ENCODE measurements at places on chromosomes 5 and 9. TPM values are rescaled to one million over a fixed set of nuclear protein-coding genes. Genes with fewer than 3 reads are reported as not detected.

- H3K27me3 ChIP-seq, result no peaks in the 10 kb centered on the region
- peaks cover 46% of the 10 kb centered on the region for H3K4me1 ChIP-seq
- H3K27ac ChIP-seq, result no peak overlapping the region
These were observed 15.8 kb downstream of the TNIP1 start for GRCh38 chr5:151064916-151065499.

Gene C1QTNF3
- 7.8 TPM for total RNA-seq

Gene DNM1
- 7.5 TPM for total RNA-seq

- H3K27ac ChIP-seq, result no peak overlapping the region
- no peak for DNase-seq
- peaks cover 16% of the 10 kb centered on the region for H3K4me1 ChIP-seq
- H3K36me3 ChIP-seq, result no peaks in the 10 kb centered on the region
These were observed 10.9 kb downstream of the SLC36A1 start for GRCh38 chr5:151458314-151458713.

GRCh38 chr5:137734331-137734730 lies 1.6 kb downstream of the KLHL3 start:
- no peak overlapping the region for H3K4me3 ChIP-seq
- H3K4me1 ChIP-seq, result no peaks in the 10 kb centered on the region
- H3K27me3 ChIP-seq, result no peaks in the 10 kb centered on the region
- no peak for DNase-seq
- H3K27ac ChIP-seq, result no peak overlapping the region
- no peaks in the 10 kb centered on the region for H3K36me3 ChIP-seq

Gene SHOC1
- not detected for total RNA-seq

DNA sequence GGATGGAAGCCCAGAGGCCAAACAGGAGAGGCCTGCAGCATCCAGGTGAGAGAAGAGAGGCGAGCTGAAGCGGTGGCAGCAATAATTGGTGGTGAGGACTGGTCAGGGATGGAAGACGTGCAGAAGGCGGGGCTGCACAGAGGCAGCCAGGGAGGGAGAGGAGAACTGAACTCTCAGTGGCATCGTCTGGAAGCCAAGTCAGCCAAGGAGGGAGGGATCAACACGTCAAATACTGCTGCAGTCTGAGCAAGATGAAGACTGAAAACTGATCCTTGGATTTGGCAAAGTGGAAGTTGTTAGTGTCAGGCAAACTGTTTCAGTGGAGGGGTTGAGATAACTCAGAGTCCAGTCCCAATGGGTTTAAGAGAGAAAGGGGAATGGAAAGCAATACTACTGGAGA lies 145.4 kb downstream of the CDK5RAP2 start:
- no peaks in the 10 kb centered on the region for H3K27me3 ChIP-seq
- DNase-seq, result no peak
- no peak overlapping the region for H3K4me3 ChIP-seq
- peaks cover 9% of the 10 kb centered on the region for H3K4me1 ChIP-seq

Gene IRX1
- not detected for total RNA-seq

DNA sequence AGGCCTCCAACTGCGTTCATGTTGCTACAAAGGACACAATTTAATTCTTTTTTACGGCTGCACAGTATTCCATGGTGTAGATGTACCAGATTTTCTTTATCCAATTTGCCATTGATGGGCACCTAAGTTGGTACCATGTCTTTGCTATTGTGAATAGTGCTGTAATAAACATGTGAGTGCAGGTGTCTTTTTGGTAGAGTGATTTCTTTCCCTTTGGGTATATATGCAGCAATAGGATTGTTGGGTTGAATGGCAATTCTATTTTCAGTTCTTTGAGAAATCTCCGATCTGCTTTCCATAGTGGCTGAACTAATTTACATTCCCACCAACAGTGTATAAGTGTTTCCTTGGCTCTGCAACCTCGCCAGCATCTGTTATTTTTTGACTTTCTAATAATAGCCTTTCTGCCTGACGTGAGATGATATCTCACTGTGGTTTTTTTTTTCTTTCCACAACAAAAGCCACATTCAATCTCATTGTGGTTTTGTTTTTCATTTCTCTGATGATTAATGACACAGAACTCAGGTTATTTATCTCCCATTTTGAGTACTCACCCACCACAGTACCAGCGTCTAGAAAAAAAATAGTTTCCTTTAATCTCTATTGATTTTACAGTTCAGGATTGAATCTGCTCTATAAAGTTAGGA lies 21.9 kb downstream of the ARRDC3 start:
- no peaks in the 10 kb centered on the region for H3K36me3 ChIP-seq
- H3K4me1 ChIP-seq, result peaks cover 5% of the 10 kb centered on the region
- no peak overlapping the region for H3K4me3 ChIP-seq
- no peaks in the 10 kb centered on the region for H3K27me3 ChIP-seq

DNA sequence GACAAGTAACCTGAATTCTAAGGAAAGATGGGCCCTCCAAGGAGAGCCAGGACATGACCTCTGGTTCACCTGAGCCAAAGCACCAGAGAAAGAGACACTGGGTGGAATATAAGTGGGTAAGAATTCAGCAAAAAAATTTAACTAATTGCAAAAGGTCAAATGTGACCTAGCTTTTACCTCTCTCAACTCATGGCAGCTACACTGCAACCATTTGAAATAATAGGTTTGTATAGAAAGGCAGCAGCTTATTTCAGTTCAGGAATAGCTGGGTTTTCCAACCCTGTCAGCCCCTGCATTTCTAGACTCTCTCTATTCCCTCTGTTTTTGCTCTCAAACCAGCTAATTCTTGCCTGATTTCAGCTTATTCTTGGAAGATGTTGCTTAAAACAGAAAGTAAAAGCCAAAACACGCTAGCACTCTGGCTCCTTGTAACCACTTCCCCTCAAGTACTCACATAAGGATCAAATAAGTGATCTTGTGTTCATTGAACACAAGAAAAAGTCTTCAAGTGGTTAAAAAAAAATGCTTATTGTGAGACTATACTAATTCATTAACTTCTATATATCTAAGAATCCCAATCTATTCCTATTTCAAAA lies 101.1 kb upstream of the NR4A3 start:
- H3K4me1 ChIP-seq, result no peaks in the 10 kb centered on the region
- peak overlapping the region; percentile 15 for H3K27ac ChIP-seq
- H3K4me3 ChIP-seq, result no peak overlapping the region
- DNase-seq, result no peak

- H3K36me3 ChIP-seq, result no peaks in the 10 kb centered on the region
- no peak overlapping the region for H3K27ac ChIP-seq
- H3K27me3 ChIP-seq, result no peaks in the 10 kb centered on the region
- DNase-seq, result no peak
- no peaks in the 10 kb centered on the region for H3K4me1 ChIP-seq
- H3K4me3 ChIP-seq, result no peak overlapping the region
These were observed 18.4 kb downstream of the BASP1 start for GRCh38 chr5:17235731-17236330.

DNA sequence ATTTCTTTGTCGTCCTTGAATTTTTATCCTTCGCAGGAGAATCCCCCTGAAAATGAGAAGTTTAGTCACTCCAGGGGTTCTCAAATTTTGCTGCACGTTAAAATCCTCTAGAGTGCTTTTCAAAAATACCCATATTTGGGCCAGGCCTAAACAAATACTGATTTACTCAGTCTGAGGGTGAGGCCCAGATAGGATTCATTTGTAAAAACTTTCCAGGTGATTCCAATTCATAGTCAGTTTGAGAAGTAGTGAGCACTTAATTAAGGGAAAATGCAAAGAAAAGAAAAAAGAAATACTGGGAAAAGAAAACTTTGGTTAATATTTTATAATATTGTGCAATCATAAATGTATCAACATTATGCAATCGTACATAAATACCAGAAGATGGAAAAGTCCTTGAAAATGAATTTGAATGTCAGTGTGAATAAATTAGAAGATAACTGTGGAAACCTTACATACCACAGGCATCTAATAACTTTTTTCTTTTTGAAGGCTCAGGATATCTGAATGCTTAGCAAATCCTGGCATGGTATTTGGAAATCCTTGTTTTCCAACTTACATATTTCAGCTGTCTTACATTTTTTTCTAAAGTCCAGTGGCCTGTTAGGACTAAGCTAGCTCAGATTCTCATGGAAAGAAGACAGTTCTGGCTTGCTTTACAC lies 116.5 kb upstream of the DAPK1 start:
- H3K27me3 ChIP-seq, result no peaks in the 10 kb centered on the region
- no peak for DNase-seq
- H3K4me1 ChIP-seq, result no peaks in the 10 kb centered on the region
- H3K4me3 ChIP-seq, result no peak overlapping the region
- no peaks in the 10 kb centered on the region for H3K36me3 ChIP-seq

Gene FSTL4
- total RNA-seq, result not detected

Gene GPR21
- total RNA-seq, result 3.0 TPM

DNA sequence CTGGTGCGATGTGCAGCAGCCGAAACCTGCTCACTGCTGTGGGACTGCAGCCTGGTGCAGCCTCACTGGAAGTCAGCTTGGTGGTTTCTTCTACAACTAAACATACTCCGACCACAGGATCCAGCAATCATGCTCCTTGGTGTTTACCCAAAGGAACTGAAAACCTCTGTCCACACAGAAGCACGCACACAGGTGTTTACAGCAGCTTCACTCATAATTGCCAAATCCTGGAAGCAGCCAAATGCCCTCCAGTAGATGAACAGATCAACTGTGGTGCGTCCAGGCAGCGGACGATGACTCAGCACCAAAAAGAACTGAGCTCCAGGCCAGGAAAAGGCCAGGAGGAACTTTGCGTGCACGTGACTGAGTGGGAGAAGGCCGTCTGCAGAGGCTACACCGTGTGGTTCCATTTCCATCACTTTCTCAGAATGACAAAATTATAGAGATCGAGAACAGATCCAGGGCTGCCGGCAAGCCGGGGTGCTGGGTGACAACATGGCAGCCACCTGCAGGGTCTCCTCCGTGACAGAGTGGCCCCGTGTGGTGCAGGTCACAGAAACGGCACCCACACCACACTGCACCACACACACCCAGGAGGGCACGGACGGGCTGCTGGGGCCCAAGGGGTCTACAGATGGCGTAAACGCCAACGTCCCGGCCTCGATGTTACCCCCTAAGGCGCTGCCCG lies 23.1 kb upstream of the NSMF start:
- no peak for DNase-seq
- H3K4me1 ChIP-seq, result peaks cover under 1% of the 10 kb centered on the region
- H3K27ac ChIP-seq, result no peak overlapping the region
- H3K4me3 ChIP-seq, result no peak overlapping the region
- no peaks in the 10 kb centered on the region for H3K27me3 ChIP-seq
- H3K36me3 ChIP-seq, result no peaks in the 10 kb centered on the region

Gene FEM1C
- 40.6 TPM for total RNA-seq

- H3K27ac ChIP-seq, result no peak overlapping the region
- no peaks in the 10 kb centered on the region for H3K4me1 ChIP-seq
- no peaks in the 10 kb centered on the region for H3K27me3 ChIP-seq
- peaks cover under 1% of the 10 kb centered on the region for H3K36me3 ChIP-seq
- H3K4me3 ChIP-seq, result no peak overlapping the region
- no peak for DNase-seq
These were observed 14.3 kb downstream of the TTC1 start for GRCh38 chr5:160023007-160023907.

GRCh38 chr9:13675638-13676000 lies 396.1 kb upstream of the MPDZ start:
- H3K27ac ChIP-seq, result no peak overlapping the region
- H3K4me3 ChIP-seq, result no peak overlapping the region
- DNase-seq, result no peak
- no peaks in the 10 kb centered on the region for H3K4me1 ChIP-seq
- no peaks in the 10 kb centered on the region for H3K36me3 ChIP-seq

DNA sequence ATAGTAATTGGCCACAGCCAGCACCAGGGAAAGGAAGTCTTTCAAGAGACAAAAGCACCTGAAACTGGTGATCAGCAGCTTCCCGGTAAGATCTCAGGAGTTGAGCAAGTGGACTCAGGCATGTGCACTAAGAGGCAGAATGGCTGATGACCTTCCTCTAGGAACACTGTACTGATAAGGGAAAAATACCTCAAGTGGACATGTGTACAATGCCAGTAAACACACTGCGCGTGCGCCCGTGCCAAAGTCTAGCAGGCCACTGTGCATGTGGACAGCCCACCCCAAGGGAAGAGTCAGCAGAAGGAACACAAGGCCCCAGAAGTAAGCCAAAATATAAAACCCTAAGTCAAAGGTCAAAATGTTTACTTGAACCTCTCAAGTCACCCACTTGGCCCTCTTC lies 423.0 kb downstream of the TUSC1 start:
- H3K36me3 ChIP-seq, result no peaks in the 10 kb centered on the region
- H3K4me3 ChIP-seq, result no peak overlapping the region
- no peaks in the 10 kb centered on the region for H3K27me3 ChIP-seq

GRCh38 chr9:108019821-108020220 lies 530.3 kb upstream of the KLF4 start:
- H3K27me3 ChIP-seq, result no peaks in the 10 kb centered on the region
- H3K4me1 ChIP-seq, result no peaks in the 10 kb centered on the region
- no peaks in the 10 kb centered on the region for H3K36me3 ChIP-seq

Gene CAST
- 556 TPM for total RNA-seq

- no peak overlapping the region for H3K27ac ChIP-seq
- no peaks in the 10 kb centered on the region for H3K27me3 ChIP-seq
- DNase-seq, result no peak
These were observed 391.1 kb upstream of the ZNF608 start for GRCh38 chr5:125137535-125137934.

- no peak overlapping the region for H3K27ac ChIP-seq
- H3K27me3 ChIP-seq, result peaks cover 51% of the 10 kb centered on the region
- no peaks in the 10 kb centered on the region for H3K36me3 ChIP-seq
- DNase-seq, result no peak
These were observed 16.1 kb upstream of the GTF3C5 start for GRCh38 chr9:133014696-133015095.

Gene JAKMIP2
- 0.79 TPM for total RNA-seq

DNA sequence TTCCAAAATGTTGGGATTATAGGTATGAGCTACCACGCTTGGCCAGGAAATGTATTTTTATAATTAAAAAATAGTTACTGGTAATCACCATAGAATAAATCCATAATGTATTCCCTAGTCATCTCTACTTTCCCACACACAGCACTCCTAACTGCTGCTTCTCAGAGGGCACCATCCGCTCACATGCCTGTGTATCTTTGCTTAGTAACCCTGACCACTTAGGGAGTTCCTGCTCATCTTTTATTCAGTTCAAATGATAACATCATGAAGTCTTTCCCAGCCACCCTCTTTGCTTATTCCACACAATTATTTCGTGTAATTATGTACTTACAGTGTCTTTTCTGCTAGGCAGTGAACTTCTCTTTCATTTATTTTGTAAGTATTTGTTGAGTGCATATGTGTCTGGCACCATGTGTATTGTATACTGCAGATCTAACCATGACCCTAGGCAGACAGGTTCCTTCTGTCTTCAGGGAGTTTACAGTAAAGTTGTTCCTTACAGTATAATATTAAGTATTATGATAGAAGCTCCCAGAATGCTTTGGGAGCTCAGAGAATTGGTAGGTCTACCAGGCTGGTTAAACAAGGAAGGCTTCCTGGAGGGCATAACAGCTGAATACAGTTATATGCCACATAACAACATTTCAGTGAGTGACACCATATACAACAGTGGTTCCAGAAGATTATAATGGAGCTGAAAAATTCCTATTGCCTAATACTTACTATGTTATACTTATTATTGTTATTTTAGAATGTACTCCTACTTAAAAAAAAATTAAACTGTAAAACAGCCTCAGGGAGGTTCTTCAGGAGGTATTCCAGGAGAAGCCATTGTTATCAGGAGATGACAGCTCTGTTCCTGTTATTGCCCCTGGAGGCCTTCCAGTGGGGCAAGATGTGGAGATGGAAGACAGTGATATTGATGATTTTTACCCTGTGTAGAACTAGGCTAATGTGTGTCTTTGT lies 39.2 kb downstream of the DCAF10 start:
- H3K27ac ChIP-seq, result no peak overlapping the region
- H3K4me3 ChIP-seq, result no peak overlapping the region
- H3K27me3 ChIP-seq, result no peaks in the 10 kb centered on the region
- no peak for DNase-seq
- no peaks in the 10 kb centered on the region for H3K4me1 ChIP-seq
- H3K36me3 ChIP-seq, result no peaks in the 10 kb centered on the region

Gene JADE2
- 36.6 TPM for total RNA-seq

Gene PRKAA1
- 262 TPM for total RNA-seq

- H3K4me1 ChIP-seq, result peaks cover 5% of the 10 kb centered on the region
- no peak for DNase-seq
- no peaks in the 10 kb centered on the region for H3K27me3 ChIP-seq
These were observed 124.5 kb downstream of the EDIL3 start for GRCh38 chr5:84260140-84260539.

Measured in transverse colon (tissue), 4 donors.